ENCODE measurements at places on chromosomes 13 and 19.

DNA sequence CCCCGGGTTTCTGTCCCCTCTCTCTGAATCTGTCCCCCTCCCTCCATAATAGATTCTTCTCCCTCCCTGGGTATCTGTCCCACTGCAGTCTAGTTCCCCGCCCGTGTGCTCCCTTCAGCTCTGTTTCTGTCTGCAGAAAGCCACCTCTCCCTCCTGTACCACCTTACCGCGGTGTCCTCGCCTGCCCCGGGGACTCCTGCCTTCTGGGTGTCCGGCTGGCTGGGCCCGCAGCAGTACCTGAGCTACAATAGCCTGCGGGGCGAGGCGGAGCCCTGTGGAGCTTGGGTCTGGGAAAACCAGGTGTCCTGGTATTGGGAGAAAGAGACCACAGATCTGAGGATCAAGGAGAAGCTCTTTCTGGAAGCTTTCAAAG, 1.3 kb downstream of the FCGRT start:
- DNase-seq, result no peak

GRCh38 chr13:56697011-56697410, 443.7 kb upstream of the PRR20A start:
- no peak for DNase-seq

GRCh38 chr19:43768273-43769050, 12.3 kb downstream of the KCNN4 start:
- no peak for DNase-seq

DNA sequence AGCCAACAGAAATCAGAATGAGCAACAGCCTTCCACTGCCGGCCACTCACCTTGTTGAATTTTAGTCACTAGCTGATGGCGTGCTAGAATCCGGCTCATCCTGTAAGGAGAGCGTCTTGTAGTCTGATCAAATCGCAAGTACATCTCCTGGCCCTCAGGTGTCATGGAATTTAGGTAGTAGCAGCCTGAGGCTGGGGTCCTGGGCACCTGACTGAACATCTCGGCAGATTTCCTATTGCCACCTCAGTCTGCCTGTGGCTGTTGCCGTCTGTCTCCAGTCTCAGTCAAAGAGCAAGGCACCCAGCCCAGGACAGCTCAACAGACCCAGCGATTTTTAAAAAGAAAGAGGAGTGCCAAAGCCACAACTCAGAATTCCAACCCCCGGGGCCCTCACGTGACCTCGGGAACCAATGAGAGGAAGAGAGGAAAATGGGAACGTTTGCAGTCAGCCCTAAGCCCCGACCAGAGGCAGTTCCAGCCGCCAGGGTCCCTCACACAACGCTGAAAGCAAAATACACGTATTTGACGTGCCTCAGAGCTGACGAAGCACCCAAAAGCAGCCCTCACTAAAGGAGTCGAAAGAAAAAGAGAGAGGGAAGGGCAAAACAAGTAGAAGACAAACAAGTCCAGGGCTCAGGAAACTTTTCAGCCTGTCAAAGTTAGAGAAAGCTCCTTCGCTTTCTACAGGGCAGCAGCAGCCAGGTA, at the start of gene STARD13:
Gene STARD13, minus strand, starts transcription at position 336 of the 705 bp plus-strand sequence. Its CDS starts 117 bp downstream, at position 219.
- DNase-seq, result no peak

DNA sequence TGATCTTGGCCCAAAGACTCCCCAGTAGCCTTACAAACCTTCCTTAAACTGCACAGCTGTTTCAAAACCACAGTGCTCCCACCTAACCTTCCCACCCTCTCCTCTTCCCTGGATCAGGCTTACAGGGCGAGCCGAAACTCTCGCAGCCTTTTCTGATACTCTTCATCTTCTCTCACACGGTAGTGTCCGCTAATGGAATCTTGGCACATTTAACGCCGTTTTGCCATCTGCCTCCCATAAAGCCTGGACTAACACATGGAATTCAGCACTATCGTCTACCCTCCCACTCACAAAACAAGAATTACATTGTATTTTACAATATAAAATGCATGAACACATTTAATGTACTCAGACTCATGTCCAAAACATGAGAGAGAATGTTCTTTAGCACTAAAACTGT, 135.9 kb downstream of the RAP2A start:
- no peak for DNase-seq

DNA sequence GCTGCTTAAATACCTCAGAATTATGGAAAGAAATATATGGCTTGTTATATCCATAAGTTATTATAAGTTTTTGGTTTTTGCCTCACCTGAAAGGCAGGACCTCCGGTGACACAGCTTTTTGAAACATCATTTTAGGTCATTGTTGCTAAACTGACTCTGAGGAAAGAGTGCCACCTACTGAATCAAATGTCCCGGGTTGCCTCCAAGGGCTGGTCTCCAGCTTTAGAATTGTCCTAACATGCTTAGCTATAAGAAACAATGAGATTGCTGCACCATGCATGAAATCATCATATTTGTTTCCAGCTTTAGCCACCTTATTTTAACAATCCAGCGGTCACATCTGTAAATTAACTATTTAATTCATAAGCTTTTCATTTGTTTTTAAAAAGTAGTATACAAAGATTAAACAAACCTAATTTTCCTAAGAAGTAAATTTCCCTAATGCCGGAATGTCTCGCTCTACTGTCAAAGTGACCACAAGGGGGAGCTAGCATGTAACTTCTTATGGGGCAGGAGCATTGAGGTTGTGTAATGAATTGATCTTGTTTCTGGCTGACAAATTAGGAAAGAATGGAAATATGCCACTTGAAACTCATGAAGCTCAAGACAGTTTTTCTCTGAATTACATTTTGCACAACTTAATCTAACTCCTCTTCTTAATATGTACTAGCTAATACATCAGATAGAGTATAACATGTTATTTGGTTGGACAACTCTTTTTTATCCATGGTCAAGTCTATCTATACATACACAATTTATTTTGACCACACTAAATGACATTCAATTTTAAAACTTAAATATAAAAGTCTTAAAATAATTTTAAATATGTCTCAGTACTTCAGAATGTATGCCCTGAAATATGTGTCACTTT, 6.7 kb upstream of the PCDH17 start:
- DNase-seq, result no peak

- no peak for DNase-seq
Measured at GRCh38 chr13:108508263-108508662, 121.1 kb upstream of the MYO16 start.

GRCh38 chr13:66689037-66689619, 541.0 kb downstream of the PCDH9 start:
- no peak for DNase-seq

DNA sequence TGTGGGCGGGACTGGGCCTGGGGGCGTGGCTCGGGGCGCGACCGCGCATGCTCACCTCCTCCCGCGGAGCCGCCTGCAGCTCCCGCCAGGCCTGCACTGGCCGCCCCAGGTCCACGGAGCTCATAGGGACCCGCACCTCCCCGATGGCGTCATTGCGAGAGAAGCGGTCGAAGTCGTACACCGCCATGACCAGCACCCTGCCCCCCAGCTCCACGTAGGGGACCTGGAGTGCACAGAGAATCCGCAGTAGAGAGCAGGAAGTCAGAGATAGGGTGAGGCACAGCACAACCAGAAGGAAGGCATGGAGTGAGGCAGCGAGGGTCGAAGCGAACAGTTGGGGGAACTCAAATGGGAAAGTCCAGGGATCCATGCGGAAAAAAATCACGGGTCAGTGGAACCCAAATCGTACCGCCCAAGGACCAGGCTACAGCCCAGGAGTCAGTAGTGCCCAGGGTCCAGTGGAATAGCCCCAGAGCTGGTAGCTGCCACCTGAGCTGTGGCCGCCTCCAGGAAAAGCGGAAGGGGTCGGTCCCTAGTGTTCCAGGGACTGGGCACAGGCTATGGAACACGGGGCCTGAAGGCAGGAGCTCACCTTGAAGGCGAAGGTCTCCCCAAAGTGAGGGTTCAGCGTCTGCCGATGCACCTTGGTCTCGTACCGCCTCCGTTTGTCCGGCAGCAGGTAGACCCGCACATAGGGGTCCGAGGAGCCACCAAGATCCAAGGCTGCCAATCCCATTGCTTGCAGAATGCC, 4.8 kb downstream of the SYT5 start:
- DNase-seq, result no peak

Data from stimulated activated CD4-positive, alpha-beta T cell treated with anti-CD3 and anti-CD28 coated beads, Interleukin-4, amount 100 ng/mL, for 48 hours (primary cell).